ENCODE measurements at places on chromosomes 5 and 9.

DNA sequence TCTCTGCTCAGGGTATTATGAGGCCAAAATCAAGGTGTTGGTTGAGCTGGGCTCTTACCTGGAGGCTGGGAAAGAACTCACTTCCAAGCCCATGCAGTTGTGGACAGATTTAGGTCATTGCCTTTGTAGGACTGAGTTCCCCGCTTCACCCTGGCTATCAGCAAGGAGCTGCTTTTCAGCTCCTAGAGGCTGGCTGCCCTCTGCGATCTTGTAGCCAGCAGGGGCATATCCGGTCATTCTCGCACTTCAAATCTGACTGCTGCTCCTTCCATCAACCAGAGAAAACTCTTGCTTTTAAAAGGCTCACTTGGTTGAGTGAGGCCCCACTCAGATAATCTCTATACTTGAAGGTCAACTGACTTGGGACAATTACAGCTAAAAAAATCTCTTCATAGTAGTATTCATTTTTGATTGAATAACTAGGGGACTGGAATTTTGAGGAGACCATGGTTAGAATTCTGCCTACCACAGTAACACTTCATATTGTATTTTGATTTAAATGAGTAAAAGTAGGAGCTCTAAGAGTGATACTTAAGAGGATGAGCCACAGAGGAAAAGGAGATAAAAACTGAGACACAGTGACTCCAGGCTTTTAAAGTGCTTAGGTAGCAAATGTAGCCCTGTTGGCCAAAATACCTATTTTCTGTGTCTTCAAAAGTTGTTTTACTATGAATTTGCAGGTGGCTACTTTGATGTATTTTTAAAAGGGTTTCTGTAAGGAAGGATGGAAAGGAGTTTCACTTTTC, 137.4 kb downstream of the CD180 start:
- no peak for DNase-seq

- DNase-seq, result no peak
Observed at GRCh38 chr9:136244122-136244968, 1.3 kb downstream of the QSOX2 start.

DNA sequence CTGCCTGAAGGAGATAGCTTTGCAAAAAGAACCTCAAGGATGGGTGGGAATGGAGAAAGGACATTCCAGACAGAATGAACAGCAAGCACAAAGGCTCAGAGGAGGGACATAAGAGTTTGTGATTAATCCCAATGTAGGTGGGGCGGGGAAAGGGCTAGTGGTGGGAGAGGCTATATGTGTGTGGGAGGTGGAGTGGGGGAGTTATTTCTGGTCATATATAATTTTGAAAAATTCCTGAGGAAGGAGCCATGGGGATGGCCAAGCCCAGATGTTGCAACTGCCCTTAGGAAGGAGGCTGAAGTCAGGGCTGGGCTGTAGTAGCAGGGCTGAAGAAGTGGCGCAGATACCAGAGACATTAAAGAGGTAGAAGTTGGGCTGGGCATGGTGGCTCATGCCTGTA, 13.4 kb upstream of the CCL27 start:
- no peak for DNase-seq

DNA sequence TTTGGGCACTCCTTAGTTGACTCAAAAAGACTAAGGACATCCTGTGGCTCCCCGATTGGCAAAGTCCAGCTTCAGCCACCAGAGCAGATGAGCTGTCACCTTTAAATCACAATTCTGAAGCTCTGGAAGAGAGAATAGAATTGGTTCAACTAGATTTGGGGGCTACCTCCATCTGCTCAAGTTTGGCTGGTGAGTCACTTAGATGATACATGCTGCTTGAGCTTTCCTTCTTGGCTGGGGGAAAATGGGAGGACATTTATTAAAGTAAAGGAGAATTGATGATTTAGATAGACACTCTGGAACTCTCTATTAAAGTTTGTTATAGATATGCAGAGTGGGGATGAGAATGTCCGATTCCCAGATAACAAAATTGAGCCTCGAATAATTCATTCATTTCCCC, 30.0 kb upstream of the GRIA1 start:
- DNase-seq, result no peak

DNA sequence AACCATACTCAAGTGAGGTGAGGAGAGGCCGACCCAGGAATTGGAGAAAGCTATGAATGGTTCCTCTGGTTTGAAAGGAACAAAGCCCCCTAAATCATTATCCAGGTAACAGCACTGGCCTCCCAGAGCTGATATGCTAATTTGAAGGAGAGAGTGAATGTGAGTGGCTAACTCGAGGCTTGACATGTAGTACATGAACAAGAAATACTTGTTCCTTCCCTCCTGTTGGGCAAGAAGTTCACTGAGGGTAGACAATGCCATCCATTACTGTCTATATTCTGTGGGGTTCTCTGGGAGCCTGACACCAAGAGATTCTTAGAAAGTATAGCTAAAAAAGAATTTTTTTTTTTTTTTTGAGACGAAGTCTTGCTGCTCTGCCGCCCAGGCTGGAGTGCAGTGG, 32.5 kb upstream of the ZNF354A start:
- DNase-seq, result no peak

DNA sequence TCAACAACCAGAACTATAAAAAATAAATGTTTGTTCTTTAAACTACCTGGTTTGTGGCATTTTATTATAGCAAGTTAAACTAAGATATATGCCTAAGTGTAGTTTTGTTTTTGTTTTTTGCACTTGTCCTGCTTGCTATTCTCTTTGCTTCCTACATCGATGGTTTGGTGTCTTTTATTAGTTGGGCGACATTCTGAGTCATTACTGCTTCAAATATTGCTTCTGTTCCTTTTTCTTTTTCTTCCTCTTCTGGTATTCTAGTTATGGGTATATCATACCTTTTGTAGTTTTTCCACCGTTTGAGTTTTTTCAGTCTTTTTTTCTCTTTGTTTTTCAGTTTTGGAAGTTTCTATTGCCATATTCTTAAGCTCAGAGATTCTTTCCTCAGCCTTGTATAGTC, 86.9 kb downstream of the MACIR start:
- DNase-seq, result no peak

DNA sequence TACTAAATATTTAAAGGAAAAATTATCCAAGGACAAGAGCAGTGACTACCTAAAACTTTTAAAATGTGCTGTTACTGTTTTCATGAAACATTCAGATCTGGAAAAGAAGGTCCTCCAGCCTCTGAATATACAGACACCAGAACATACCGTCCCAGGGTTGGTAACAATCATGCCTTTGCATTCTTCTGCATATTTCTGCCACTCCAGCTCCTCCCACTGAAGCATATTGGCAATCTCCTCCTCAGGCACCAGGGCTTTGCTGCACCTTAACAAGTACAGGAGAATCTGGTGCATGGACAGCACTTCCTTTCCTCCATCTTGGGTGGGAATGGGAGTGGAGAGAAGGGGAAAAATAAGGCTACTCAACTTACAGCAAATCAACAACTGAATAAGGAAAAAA, 60.0 kb downstream of the DROSHA start:
- DNase-seq, result no peak

DNA sequence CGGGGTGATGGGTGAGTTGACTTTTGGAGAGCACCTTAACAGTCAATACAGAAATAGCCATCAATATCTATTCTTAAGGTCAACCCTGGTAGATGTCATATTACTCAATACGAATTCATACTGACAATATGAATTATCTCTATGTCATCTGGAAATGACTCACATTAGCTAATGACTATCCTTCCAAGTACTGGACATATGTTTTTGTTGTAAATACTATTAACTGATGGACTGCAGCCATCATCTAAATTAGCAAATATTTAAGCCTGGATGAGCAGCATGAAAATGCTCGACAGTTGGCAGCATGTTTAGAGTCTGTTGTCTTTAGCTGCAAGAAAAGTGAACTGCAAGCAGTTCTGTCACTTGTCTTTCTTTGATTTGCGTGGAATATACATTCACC, 19.6 kb upstream of the ISOC1 start:
- DNase-seq, result no peak

All from epithelial cell of proximal tubule (primary cell).